ENCODE measurements at places on chromosomes 7 and 10.

DNA sequence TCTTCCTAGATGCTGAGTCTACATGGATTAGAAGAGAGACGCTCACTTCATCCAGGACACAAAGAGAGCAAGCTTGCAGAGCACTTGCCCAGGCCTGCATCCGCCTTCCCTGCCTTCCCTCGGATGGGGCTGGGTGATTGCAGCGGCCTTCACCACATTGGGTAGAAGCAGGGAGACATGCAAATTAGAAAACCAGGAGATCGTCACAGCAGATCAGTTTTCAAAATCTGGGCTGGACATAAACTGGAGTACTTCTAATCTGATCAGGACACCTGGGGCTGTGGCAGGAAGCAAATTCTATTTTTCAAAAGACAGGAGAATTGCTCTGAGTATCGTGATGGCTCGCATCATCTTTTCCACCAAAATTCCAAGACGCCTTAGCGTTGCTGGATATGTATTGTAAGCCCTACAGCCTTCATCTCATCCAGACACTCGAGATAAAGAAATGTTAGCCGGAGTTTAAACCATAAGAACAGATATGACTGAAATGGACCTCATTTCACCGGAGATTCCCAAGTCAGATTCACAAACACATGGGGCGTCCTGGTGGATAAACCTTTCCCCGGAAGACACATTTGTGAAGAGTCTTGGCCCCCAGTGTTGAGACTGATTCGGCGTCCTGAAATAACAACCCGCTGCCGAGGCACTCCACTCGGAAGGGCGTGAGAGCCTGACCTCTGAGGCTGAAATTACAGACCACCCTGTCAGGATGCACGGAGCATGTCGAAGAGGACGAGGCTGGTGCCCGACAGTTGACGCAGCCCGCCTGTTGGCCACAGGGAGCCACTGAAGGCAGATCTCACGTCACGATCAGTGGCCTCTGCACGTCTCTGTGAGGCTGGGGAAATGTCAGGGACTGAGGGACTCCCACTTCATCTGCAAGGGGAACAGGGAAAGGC, 91.2 kb upstream of the PARD3 start:
- DNase-seq, result no peak

DNA sequence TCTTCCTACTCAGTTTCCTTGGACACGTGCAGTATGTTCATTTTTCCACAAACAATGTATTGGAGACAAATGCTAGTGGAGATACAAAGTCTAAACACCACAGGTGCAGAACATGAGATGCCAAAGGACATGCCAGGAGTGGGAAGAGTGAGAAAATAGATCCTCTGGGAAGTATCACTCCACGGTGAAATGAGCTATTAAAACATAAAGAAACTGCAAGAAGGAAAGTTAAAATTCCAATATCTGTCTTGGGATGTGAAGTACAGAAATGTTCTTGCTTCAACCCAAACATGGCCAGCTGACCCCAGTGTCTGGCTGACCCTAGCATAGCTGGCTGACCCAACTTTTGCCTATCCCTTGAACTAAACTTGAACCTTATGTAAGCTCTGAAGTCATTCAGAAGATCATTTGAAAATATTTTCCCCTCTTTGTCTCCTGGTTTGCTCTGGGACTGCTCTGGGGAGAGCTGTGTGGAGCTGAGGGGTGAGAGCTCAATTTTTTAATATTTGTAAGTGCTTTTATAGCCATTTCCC, 59.5 kb downstream of the FZD1 start:
- no peak for DNase-seq

GRCh38 chr10:60350400-60350799, 39.3 kb downstream of the ANK3 start:
- DNase-seq, result no peak

DNA sequence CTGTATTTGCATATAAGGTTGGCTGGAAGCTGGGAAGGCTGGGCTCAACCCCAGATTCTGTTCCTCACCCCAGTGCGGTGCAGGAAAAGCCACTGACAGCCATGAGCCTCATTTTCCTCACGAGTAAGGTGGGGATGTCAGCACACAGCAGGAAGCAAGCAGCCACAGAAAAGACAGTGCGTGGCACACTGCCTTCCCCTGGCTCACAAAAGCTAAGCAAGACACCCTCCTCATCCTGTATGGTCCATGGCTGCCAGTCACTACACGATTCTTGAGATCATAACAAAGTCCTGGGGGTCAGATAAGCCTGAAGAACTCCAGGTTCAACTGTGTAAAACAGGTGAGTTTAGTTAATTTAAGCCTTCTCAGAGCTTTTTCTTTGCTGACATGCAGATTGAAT, 28.9 kb upstream of the DDC start:
- DNase-seq, result no peak

DNA sequence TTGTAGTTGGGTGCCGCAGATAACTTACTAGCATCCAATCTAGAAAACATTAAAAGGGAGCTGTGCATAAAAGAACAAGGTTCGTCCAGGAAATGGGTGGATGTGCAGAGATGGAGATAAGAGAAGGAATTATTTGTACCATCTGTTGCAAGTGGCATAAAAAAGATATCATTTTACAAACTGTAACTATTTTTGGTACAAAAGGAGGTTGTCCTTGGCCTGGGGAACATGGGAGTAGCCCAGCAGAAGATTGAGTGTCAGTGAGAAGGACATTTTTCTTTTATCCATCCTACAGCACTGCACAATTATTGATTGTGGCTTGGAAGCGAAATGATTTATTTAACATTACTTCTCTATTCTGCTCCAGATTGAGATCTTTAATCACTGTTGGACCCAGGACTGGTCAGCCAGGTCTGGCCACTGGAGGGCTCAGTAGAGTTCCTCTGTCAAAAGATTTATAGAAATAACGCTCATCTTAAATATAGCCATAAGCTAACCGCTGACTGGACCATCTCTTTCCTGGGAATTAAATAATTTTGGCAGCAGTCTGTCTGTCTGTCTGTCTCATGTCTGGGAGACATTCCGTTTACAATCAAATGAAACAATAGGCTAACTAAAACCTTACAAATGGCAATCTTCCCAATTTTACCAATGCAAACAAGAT, 254.1 kb downstream of the KIAA1217 start:
- no peak for DNase-seq

GRCh38 chr10:125859128-125859817, 21.8 kb downstream of the DHX32 start:
- no peak for DNase-seq

Measured in effector memory CD4-positive, alpha-beta T cell (primary cell).